ENCODE measurements at places on chromosomes 2 and 18.

DNA sequence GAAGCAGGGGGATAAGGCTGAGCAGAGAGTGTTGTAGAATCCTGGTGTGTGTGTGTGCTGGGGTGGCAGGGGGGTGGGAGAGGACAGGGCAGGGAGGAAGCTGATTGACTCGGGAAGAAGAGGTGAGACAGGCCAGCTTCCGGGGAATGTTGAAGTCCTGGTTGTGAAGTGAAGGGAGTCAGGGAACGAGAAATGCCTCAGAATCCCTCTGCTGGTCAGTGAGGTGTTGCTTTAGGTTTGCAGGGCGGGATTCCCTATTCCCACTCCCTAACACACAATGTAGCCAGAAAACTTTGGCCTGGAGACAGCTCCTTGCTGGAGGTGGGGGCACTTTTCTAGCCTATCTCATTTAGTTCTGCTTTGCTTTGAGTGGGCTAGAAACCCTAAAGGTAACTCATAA lies 265.1 kb downstream of the HAUS1 start:
- no peak for DNase-seq

DNA sequence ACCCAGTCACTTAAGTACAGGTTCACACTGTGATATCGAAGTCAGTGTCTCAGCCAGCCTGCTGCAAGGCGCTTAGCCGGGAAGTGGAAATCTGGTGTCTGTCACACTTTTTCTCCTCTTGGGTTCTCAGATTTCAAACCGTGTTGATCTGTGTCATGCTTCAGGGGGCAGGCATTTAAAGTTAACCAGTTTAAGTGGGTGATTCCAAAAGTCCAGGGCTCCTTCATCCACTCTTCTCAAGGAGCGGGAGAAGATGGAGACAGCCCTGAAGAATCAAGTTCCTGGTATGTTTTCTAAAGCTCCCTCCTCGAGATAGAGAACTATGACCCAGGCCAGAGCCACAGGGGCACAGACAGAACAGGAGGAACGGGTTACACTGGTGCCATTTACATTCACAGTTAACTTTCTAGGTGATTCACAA lies 331.7 kb downstream of the GBX2 start:
- no peak for DNase-seq

- DNase-seq = no peak
These were observed 695.1 kb upstream of the ACVR2A start for GRCh38 chr2:147149575-147150240.

DNA sequence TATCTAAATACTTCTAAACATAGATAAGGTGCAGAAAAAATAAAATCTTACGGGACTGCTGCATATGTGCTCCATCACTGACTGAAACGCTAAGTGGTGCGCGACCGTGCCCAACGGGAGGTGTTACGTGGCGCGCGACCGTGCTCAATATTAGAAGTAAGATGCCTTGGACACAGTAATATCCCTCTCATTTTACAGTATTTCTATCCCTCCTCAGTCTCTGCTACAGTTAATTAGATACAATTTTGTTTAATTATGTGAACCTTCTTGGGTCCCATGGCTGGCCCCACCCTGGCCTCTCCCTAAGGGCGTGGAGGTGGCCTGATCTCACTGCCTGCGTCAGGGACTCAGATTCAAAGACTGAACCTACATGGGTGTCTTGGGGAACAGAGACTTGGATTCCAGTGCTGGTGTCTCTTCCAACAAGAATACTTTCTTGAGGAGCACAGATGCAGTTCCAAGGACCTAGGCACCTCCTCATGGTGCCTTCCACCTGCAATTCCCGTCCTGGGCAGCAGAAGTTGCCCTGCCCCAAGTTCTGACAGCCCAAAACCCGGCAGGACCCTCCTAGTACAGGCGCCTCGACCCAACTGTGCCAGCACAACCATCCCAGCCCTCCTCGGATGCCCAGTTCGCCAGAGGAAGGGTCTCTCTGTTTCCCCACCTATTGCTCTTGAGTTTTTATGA lies 59.2 kb downstream of the PARD6G start:
- no peak for DNase-seq

- DNase-seq = no peak
These were observed 19.5 kb upstream of the ERCC3 start for GRCh38 chr2:127313406-127313805.

DNA sequence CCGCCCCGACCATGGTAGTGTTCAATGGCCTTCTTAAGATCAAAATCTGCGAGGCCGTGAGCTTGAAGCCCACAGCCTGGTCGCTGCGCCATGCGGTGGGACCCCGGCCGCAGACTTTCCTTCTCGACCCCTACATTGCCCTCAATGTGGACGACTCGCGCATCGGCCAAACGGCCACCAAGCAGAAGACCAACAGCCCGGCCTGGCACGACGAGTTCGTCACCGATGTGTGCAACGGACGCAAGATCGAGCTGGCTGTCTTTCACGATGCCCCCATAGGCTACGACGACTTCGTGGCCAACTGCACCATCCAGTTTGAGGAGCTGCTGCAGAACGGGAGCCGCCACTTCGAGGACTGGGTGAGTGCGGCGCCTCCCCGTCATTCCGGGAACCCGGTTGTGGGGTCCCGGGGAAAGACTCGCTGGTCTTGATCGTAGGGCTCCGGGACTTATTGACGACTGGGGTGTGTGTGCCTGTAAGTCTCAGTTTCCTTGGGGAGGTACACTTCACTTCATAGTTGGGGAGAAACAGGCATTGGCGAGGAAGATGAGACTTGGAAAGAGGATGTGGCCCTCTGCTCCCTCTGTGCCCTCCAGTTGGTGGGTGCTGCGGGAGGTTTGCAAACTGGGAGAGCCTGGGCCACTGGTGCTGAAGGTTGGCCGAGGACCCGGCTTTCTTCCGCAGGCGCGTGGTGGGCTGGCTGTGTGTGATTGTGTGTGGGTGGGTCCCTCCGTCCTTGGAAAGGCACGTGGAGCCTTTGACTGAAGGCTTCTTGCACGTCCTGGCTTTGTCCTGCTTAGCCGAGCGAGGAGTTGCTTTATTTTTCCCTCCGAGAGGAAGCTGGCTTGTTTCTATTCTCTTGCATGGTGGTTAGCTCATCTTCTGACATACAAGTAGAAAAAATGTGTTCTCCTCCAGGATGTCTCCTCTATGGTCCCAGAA lies 886 bp downstream of the PRKCE start:
- no peak for DNase-seq

GRCh38 chr2:5674026-5674340 lies 18.2 kb upstream of the SOX11 start:
- DNase-seq = no peak

GRCh38 chr2:99953750-99954149 lies 188.6 kb downstream of the AFF3 start:
- no peak for DNase-seq

DNA sequence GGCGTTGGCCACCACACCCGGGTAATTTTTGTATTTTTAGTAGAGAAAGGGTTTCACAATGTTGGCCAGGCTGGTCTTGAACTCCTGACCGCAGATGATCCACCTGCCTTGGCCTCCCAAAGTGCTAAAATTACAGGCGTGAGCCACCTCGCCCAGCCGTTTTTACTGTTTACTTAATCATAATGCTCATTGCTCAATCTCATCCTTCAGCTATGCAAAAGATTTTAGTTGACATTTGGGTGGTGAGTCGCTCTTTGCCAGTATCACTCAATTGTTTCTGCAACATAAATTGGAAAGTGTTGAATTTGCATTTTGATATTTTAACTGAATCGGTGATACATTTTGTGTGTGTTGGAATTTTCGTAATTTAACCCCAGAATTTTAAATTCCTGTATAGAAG lies 7.8 kb upstream of the ZNF532 start:
- no peak for DNase-seq

DNA sequence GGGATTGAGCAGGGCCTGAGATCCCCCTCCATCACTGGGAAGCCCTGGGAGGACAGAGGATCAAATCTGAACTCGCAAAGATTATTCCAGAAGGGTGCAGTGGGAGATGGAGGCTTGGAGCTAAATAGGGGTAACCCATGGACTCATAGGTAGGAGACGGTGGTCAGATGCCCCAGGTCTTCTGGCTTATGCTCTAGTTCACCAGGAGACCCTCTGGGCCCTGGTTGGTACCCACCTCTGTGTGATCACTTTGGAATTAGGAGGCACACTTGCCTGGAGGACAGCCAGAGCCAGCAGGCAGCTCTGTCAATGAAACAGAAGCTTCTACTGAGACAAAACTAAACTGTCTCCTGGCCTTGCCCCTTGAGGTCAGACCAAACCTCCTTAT lies 110.6 kb downstream of the TGFA start:
- no peak for DNase-seq

- DNase-seq = no peak
These were observed 1.6 kb downstream of the TBR1 start for GRCh38 chr2:161417438-161418274.

GRCh38 chr2:70655786-70656185 lies 102.2 kb upstream of the TGFA start:
- no peak for DNase-seq

- no peak for DNase-seq
These were observed 57.2 kb downstream of the CYB5A start for GRCh38 chr18:74234326-74235171.

DNA sequence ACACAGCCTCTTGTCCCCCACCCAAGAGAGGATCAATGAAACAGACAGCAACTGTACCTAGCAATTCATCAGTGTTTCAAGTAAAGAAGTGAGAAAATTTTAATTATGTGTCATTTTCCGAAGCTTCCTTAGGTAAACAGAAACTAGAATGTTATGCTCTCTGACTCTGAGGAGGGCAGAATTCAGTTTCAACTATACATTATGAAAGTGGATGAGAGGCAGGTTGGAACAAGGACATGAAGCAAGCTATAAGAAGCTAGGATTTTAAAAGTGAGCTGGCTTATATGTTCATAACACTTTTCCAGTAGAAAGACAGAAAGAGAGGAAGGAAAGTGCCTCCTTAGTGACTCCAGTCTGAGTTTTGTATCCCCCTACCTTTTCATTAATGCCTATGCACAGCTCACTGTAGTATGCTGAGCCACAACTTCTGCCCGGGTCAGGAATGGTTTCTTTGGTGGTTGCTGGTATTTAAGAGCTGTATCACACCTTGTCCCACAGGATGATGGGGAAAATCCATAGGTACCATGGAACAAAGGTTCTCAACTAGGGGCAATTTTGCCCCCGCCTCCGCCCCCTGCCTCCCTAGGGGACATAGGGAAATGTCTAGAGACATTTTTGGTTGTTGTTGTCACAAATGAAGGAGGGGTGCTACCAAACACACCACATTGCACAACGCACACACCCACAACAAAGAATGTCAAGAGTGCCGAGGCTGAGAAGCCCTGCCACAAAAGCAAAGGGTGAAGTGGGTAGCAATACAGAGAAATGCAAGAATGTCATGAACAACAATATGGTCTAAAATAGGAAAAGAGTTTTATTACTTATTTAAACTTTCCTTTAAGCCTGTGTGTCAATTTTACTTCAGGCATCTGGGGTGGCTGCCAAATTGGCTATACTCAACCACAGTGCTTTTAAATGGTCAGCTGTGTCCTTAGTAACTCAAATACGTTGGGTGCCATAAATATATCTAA lies 161.0 kb upstream of the ZFP36L2 start:
- no peak for DNase-seq

- DNase-seq = no peak
These were observed 371.5 kb downstream of the NUP35 start for GRCh38 chr2:183495589-183496267.

DNA sequence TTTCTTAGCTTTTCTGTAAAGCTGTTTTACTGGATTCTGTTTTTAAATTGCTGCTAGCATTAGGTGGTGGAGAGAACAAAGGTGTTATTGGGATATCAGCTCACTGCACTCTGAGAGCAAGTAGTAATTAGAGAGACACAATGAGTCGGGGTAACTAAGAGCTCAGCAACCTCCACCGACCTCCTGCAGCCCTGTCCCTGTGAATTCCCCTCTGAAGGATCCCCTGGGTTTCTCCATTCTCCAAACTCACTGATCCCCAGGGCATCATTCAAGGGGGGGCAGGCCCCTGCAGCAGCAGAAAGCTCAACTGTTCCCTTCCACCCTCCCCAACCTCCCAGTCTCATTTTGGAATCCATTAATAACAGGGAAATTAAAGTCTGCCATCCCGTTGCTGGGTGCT lies 73.0 kb downstream of the MTCL1 start:
- DNase-seq = no peak

- peak; percentile 91 for DNase-seq
These were observed 174.6 kb downstream of the NCK2 start for GRCh38 chr2:105919191-105919811.

GRCh38 chr2:8138525-8138922 lies 543.3 kb upstream of the ID2 start:
- DNase-seq = no peak

GRCh38 chr2:235727174-235727573 lies 233.3 kb downstream of the AGAP1 start:
- DNase-seq = no peak

- DNase-seq = no peak
These were observed 182.8 kb upstream of the PGAP1 start for GRCh38 chr2:197109326-197109725.

DNA sequence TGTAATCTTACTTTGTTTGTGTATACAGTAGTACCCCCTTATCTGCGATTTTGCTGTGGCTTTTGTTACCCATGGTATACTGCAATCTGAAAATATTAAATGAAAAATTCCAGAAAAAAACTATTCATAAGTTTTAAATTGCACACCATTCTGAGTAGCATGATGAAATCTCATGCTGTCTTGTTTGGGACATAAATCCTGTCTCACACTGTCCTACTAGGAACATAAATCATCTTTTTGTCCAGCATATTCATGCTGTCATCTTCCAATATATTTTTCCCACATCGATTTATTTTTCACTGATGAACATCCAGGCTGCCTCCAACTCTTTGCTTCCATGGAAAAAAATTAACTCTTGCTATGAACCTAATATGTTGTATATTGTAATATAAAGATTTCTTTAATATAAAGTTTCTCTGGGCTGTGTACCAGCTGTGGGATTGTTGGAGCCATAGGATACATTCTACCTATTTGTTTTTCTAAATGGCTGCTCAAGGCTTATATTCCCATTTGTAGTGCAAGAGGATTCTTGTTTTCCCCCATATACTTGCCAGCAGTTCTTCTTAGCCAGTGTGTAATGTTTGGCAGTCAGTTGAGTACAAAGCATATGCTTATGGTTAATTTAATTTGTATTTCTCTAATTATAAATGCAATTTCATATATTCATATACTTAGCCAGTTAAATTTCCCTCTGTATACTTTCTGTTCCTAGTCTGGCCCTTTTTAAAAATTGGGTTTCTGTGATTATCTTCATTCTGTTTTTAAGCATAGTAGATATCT lies 114.3 kb upstream of the MYO3B start:
- no peak for DNase-seq

DNA sequence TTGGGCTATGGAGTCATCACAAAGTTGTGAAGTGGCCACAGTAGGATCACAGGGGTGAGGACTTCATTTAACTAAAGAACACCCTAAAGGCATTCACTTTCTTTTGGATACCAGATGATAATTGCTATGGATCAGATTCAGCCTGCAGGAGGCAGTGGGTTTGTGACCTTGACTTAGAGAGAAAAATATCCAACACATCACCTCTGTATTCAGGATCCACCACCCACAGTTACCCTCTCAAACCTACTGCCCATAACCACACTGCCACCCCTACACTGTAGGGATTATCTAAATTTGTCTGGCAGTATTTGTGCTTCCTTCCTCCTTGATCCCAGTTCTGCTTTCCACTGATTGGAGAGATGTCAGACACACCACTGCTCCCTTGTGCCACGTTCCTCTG lies 269.4 kb downstream of the MYCN start:
- DNase-seq = no peak

Measured in NCI-H2029 (cell line).